Myocyte (in vitro differentiated cells): ENCODE measurements at places on chromosomes 4 and X.

DNA sequence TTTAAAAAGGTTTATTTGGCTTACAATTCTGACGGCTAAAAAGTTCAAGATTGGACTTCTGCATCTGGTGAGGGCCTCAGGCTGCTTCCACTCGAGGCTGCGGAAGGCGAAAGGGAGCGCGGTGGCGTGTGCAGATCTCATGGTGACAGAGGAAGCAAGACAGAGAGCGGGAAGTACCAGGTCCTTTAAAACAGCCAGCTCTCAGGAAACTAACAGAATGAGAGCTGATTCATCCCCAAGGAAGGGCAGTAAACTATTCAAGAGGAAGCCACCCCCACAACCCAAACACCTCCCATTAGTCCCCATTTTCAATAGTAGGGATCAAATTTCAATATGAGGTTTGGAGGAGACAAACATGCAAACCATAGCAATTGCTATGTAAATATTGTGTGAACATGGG lies 2144.2 kb upstream of the AGA start:
- DNase-seq, result no peak

- no peak for DNase-seq
Observed at GRCh38 chr4:3303923-3304710, 11.3 kb downstream of the RGS12 start.

DNA sequence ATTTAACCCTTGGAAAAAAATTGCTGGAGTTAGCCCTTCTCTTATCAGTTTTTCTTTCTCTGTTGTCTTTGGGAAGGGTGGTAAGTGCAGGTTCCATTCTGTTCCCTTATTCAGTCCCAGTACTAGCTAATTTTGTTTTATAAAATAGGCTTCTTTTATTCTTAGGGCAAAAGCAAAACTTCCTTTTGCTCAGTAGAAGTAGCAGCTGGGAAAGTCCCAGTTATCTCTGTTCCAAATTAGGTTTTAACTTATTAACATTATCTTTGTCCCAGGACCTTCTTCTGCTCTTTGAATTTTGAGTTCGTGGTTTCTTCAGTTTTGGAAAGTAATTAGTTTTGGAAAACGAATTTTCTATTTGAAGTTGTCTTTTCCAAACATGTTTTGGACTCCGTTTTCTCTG lies 61.1 kb downstream of the BANK1 start:
- no peak for DNase-seq

GRCh38 chrX:124501586-124501985 lies 155.2 kb downstream of the SH2D1A start:
- DNase-seq, result no peak

- no peak for DNase-seq
Observed at GRCh38 chr4:19026281-19026680, 1004.7 kb upstream of the LCORL start.

- DNase-seq, result no peak
Observed at GRCh38 chr4:7652451-7652881, 217.7 kb upstream of the PSAPL1 start.
